Amniotic stem cell (primary cell): ENCODE measurements at places on chromosomes 12 and 14.

GRCh38 chr12:125254856-125255255 is 189.6 kb downstream of the AACS start:
- no peak for DNase-seq

GRCh38 chr12:96218989-96219678 is 25.0 kb downstream of the ELK3 start:
- DNase-seq, result no peak

GRCh38 chr14:99426265-99426664 is 54.4 kb downstream of the SETD3 start:
- DNase-seq, result no peak

DNA sequence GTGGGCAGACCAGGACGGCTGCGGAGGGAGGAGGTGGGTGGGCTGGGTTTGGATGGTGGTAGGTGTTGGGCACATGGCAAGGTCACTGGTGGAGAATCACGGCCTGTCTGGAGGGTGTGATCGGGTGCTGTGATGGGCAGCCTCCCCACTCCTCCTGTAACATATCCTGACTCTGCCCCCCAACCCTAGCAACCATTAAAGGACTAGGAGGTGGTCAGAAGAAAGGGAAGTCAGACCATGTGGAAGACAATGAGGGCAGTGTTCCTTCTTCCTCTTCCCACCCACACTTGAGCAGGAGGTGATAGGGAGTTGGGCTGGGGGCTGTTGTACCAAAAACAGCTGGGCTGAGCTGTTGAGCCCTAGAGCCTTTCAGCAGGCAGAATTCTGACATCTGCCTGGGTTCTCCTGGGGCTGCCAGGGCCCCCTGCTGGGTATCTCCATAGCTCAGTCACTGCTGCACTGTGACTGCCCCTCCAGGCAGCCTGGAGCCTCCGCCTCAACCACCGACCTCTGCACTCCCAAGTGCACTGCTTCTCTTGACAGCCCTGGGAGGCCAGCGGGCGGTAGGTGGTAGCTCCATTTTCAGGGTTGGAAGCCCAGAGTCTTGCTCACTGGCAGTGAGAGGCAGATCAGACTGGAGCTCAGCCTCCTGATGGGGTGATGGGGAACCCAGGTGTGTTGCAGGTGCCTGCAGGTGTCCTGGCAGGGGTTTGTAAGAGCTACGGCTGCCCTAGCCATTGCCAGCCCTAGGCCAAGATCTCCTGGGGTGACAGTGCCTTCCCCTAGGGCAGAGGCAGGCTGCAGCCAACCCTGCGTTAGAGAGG is 15.4 kb downstream of the VASH1 start:
- no peak for DNase-seq

- no peak for DNase-seq
These were observed 9.4 kb upstream of the HVCN1 start for GRCh38 chr12:110698171-110698902.

- DNase-seq, result no peak
These were observed 638.8 kb upstream of the NOVA1 start for GRCh38 chr14:27236601-27237000.

DNA sequence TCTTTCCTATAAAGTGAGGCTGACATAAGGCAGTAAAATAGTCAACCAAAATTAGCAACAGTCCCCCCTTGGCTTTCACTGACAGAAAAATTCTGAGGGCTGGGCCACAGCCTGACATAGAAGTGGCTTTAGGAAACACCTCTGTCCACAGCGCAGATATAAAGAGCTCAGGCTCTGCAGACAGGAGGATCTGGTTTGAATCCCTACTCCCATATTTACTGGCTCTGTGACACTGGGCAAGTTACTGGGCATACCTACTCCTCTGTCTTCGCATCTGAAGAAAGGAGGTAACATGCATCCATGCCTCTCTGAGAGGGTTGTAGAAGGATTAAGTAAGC is 95.3 kb downstream of the STXBP6 start:
- DNase-seq, result no peak

DNA sequence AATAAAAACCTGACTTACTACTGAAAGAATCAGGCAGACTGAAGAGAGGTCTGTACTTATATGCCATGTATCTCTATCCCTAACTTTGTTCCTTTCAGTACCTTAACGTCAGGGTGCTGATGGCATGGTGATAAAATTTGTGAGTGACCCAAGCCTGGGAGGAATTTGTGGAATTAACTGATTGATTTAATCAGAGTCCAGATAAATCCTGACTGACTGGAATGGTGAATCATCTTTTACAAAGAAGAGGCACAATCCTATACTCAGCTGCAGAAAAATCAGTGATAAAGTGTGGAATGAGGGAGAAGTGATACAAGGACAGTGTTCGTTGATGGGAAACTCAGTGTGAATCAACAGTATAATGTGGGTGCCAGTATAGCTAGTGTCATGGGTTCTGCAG is 3.7 kb downstream of the TDG start:
- DNase-seq, result peak; percentile 7

DNA sequence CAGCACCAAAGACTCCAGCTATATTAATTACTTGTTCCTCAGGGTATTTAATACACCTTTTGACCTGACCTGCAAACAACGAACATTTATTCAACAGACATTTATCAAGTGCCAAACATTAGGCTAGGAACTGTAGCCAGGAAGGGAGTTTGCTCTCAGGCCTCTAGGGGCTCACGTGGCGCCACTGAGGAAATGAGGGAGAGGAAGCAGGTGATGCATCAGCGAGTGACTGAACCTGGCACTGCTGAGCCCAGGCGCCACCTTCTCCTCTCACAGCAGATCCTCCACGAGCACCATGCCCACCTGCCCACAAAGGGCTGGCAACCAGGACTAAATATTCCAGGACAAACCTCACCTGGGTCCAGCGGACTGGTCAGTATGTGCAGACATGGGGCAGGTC is 50.2 kb downstream of the SETD3 start:
- no peak for DNase-seq

GRCh38 chr12:8871068-8871467 is 43.2 kb upstream of the PHC1 start:
- DNase-seq, result no peak

GRCh38 chr12:130651188-130651959 is 64.7 kb downstream of the RIMBP2 start:
- no peak for DNase-seq

GRCh38 chr12:67287311-67287710 is 18.2 kb downstream of the CAND1 start:
- no peak for DNase-seq

DNA sequence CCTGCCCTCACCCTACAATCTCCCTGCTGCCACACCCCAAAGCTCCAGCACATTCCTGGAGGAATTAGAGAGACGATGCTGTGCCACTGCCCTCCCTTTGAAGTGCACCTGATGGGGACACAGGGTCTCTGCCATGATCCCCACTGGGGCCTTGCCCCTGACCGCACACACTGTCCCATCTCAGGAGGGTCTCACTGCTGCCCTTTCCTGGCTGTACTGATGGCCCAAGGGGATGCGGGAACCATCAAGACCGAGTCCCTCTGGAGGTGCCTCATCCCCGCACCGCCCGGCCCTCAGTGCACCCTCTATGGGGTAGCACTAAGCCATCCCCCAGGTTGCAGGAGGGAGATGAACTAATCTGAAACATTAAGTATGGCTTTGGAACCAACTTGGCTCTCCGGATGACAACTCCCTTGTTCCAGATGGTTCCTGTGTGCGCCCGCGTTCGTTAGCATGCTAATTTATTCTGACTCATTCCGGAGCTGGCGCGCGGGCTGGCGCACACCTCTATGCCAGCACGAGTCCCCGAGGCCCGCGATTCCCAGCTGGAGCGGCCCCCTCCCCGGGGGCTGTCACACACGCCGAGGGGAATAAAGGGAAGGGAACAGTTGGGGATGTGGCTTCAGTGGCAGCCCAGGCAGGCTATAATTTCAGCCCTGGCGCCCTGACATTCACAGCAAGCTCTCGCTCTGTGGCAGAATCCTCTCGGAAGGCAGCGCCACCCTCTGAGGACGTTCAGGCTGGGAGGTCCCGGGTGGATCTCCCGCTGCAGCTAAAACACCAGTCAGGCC is 34.2 kb upstream of the C14orf180 start:
- DNase-seq, result no peak

DNA sequence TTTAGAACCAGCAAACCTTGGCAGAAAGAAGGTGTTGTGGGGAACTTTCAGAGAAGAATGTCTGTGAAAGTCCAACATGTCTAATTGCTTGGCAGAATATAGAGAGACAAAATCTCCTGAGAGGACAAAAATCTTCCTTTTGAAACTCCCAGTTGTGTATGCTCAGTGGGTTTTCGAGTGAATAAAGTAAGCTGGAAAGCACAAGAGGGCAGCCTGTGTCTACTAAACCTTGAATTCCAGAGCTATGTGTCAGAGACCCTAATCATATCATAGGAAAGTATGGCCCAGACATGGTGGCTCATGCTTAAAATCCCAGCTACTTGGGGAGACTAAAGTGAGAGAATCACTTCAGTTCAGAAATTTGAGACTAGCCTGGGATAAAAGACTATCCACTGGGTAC is 661.2 kb downstream of the SLC16A7 start:
- peak; percentile 6 for DNase-seq

- DNase-seq, result no peak
These were observed 72.2 kb upstream of the PLEKHG3 start for GRCh38 chr14:64632056-64632455.

GRCh38 chr12:89789862-89790261 is 81.2 kb upstream of the ATP2B1 start:
- no peak for DNase-seq

GRCh38 chr14:78469947-78470346 is 299.8 kb downstream of the NRXN3 start:
- DNase-seq, result no peak

- DNase-seq, result no peak
These were observed 50.2 kb downstream of the MIPOL1 start for GRCh38 chr14:37247791-37248461.

DNA sequence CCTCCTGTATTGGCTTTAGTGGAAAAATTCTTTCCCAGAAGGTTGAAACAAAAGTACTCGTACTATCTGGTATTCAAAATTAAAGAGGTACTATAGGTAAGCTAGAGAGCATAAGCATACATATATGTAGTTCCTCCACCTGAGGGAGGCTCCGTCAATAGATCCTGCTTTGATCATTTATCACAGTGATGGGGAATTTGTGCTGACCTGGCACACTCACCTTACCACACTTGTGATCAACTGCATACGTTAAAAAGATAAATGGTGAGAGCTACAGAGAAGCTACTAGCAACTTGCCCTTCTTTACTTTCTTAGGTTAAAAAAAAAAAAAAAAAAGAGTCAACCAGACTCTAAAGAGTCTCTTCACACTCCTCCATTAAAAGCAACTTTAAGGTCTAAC is 2.5 kb downstream of the CAPRIN2 start:
- no peak for DNase-seq

DNA sequence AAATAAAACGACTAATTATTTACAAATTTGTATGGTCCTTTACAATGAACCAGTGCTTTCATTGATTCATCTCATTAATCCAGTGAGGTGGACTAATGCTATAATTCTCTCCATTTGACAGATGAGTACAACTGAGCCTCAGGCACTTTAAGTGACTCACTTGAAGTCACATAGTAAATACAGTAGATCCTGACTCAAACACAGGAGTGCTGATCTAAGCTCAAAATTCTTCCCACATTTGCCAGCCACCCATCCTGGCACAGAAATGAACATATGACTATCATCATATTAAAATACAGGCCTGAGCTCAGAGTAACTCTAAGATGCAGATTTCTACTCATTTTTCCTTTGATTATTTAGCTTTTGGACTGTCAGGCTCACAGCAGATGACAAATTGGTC is 30.6 kb downstream of the SLC16A7 start:
- no peak for DNase-seq

DNA sequence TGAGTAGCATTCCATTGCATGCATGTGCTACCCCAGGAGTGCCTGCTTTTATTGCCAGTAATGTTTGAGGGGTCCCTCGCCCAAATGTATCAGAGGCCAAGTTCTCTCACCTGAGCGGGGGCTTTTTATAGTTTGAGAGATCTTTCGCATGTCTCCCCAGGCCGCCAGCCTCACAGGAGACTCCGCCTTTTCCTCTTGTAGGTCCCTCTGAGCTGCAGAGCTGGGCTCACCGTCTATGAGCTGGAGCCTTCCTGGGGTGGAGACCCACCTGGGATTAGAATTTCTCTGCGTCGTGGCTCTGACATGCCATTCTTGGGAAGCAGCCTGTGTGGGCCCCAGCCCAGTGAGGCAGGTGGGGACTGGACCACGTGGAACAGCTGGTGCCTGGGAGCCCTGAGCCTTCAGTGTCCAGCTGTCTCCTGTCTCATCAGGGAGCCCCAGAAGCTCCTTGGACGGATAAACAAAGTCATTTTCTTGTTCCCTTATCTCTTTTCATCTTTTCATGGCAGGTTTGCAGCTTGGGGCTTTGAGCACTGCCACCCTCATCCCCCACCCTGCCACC is 261.7 kb upstream of the CRY1 start:
- DNase-seq, result no peak

DNA sequence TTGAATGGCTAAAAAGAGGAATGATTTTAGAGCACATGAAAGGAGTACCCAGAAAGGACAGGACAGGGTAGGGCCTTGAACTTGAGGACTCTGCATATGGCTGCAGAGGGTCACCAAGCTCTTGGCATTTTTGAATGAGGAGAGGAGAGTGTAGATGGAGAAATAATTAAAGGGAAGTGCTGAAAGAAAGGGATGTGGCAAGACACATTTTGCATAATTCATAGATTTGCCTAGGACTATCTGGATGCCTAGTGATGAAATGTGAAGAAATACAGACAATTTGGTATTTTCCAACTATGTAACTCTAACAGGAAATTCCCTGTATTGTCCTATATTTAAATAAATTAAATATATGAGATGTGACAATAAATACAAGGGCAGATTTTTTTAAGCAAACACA is 27.5 kb upstream of the MDM1 start:
- no peak for DNase-seq

DNA sequence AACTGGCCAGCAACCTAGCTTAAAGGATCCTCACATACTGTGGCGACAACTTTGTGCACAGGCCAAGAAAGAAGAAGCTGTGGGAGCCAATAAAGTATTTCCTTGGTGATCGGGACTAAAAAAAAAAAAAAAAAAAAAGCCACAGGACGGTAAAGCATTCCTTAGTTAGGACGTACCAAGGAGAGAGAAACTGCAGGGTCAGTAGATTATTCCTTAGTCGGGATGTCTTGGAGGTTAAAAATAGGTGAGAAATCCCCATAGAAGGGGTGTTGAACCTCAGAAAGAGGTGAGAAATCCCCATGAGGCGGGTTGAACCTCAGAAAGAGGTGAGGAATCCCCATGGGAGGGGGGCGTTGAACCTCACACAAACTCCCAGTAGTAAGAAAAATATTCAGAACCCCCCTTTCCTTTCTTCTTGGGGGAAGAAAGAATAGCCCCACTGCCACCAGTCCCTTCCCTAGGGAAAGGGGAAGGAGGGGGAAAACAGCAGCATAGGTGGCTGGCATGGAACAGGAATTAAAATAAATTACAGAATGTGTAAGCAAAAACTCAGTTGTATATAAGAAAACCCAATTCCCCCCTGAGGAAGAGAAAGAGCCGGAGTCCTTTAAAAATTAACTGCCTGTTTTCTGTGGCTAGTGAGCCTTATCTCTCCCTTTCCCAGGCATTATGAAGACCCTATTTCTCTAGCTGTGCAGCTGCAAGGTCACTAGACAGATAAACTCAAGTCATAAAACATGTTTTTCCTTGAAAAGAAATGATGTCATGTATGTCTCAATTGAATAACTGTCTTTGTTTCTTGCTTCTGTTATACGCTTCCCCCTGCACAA is 26.8 kb downstream of the KLRK1 start:
- DNase-seq, result no peak

- no peak for DNase-seq
These were observed 18.6 kb downstream of the LARP4 start for GRCh38 chr12:50419112-50419909.

GRCh38 chr14:91372671-91373495 is 44.7 kb downstream of the CCDC88C start:
- no peak for DNase-seq

GRCh38 chr14:84670796-84671195 is 859.1 kb upstream of the FLRT2 start:
- DNase-seq, result no peak
